T-cell (primary cell): ENCODE measurements at places on chromosomes 7 and 10.

DNA sequence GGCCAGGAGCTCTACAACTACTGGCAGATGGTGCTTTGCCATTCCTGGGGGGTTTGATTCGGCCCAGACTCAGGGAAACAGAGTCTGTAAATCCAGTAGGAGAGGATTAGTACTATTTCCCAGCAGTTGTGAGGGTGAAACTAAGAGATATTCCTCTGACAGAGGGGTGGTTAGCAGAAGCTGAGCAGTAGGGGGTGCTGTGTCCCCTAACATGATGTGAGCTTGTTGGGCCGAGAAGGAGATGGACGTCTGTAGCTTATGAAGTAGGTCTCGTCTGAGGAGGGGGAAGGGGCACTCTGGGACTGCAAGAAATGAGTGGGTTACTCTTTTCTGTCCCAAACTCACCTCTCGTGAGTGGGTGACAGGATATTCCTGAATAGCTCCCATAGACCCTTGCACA, 179.2 kb upstream of the MBL2 start:
- no peak for DNase-seq

DNA sequence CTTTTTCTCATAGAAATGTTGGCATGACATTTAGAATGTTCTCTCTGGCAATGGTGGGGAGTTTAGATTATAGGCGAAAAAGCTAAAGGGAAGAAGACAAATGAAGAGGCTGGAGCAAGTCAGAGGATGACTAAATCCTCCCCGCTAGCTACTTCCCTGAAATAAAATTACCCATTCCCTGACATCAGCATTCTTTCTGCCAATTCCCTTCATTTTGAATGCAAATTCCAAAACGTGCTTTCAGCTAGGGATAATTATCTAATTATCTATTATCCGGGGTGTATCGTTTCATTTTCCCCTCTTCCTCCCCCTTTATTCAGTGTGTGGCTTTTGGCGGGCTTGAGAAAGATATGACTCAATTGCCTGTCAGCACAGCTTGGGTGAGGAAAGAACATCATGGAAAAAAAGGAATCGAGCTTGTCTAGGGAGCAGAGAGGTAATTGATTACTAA, 672.3 kb downstream of the TNS3 start:
- no peak for DNase-seq

DNA sequence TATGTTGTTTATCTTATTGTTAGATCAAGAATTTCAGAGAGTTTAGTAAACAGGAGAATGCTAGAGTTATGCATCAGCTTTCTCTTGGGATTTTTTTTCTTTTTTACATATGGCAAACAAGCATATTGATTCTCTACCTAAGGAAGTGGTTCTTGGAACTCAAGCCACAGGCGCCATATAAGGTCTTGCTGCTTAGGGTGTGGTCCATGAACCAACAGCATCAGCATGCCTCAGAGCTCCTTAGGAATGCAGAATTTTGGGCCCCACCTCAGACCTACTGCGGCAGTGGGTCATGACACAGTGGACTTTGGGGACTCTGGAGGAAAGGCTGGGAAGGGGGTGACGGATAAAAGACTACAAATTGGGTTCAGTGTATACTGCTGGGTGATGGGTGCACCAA, 230.8 kb downstream of the SKAP2 start:
- no peak for DNase-seq

DNA sequence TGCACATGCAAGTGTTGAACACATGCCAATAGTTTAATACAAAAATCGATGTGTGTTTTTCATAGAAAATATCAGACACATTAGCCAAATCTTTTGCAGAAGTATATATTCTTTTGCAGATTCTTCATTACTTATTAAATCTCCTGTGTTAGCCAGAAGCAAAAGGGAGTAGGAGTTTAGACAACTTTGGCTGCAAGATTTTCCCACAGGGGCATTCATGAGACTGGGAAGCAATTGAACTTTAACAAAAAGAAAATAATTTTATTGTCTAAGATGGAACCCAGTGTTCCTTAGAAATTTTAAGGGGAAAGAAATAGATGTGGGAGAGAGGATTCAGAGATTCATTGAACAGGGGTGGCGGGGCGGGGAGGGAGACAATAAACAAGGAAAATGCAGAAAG, 1336.0 kb downstream of the GATA3 start:
- DNase-seq: no peak

DNA sequence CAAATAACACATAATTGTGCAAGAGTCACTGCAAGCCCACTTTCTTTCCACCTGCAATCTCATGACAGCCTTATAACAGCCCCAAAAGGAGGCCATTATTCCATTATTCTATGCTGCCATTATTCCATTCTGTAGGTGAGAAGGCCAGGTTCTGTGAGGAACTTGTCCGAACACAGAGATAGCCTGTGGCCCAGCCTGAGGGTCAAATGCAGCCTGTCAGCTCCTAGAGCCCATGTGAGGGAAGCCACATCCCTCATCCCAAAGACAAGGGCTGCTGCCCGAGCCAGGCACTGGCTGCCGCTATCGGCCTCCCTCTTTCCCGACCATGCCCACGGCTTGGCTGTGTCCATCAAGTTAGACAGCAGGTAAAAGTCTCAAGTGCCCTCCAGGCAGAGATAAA, 24.1 kb upstream of the C10orf71 start:
- no peak for DNase-seq

DNA sequence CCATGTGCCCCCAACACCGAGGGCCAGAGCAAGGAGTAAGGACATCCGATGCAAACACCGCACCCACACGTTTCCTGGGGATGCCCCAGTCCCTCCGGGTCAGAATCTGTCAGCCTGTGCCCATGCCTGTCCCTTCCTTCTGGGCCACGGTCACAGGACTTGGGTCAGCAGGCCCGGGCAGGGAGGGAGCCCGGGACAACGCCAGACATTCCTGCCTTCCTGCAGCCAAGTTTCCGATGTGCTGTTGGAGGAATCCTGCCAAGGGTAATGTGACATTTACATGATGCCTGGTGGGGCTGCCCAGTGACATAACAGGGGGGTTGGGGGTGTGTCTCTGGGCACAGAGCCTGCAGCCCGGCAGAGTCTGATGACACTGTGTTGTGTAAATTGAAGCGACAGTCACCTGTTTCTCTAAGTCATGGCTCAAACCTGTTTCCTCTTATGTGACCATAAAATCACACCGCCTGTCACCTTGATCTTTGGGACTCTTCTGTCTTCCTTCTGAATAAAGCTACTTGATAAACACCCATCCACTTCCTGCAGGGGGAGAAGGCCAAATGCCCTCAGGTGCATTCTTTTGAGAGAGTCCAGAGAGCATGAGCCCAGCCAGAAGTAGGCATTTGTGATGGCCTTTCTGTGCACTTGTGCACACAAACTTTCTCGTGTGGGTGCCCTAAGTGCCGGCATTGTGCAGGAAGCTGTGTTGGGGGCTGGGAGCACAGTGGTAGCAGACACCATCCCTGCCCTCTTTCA, 175.3 kb upstream of the RHEB start:
- DNase-seq: no peak

GRCh38 chr7:44101966-44102845, 1.9 kb upstream of the AEBP1 start:
- no peak for DNase-seq

DNA sequence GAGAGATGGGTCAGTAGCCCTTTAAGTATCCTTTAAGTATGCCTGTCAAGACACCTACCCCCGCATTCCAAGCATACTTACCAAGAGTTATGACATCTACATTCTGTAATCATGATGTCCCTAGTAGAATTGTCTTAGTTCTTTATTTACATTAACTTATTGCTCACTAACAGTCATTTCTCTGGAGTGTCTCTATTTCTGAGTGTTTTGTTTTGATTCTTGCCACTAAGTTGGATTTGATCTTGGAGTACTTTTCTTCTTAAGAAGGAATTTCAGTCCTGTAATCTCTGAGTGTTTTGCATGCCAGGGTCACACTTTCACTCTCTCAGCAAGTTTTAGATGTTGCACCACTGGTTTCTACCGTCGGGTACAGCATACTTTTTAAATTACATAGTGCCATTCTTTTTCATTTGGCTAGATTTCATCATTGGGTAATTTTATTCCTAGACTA, 1053.9 kb downstream of the KCNMA1 start:
- DNase-seq: no peak

DNA sequence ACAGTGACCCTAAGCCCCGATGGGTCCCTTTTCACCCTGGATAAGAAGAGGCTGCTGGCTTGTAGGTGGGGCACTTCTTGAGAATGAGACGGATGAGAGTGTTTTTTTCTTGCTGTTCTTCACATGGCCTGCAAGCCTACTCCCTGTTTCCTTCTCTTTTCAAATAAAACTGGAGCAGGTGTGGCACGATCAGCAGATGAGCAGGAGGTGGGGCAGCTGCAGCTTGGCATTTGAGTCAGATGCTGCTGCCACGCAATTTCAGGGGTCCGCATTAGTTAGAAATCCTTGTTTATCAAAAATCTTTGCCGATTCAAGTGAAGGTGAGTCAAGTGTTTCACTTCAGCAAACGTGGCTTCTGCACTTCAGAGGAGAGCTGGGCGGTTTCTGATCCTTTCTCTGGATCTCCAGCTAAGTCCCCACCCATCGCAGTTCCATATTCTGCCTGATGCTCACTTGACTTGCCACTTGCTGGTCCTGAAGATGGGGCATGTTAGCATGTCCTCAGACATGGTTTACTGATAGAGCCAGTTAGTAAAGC, 20.8 kb downstream of the WDFY4 start:
- DNase-seq: no peak
